ENCODE measurements at places on chromosomes 16 and 17. TPM values are rescaled to one million over a fixed set of nuclear protein-coding genes. Genes with fewer than 3 reads are reported as not detected.

Gene SLC12A3
- polyA plus RNA-seq: 0.01 TPM

Gene HSD17B2
- polyA plus RNA-seq: 3.1 TPM

Gene ABCA9
- polyA plus RNA-seq: 0.01 TPM

Gene C17orf50
- polyA plus RNA-seq: not detected

Gene SLC4A1
- polyA plus RNA-seq: 0.06 TPM

Gene KAT7
- polyA plus RNA-seq: 8.0 TPM

Gene ARHGAP23
- 6.1 TPM for polyA plus RNA-seq

Gene METTL2A
- polyA plus RNA-seq: 14.9 TPM

Gene CCDC92B
- 0.01 TPM for polyA plus RNA-seq

Gene PSME3
- 108 TPM for polyA plus RNA-seq

Gene CRYM
- 0.17 TPM for polyA plus RNA-seq

Gene KRT39
- polyA plus RNA-seq: 0.05 TPM

Gene TP53TG3F
- polyA plus RNA-seq: not detected

Gene PRSS36
- polyA plus RNA-seq: 0.95 TPM

Gene NME2
- polyA plus RNA-seq: 902 TPM

Gene NKD1
- 0.54 TPM for polyA plus RNA-seq

Gene ITGB4
- polyA plus RNA-seq: 1,039 TPM

Gene FASN
- polyA plus RNA-seq: 55.7 TPM

Gene GRIN2C
- not detected for polyA plus RNA-seq

Gene SLC5A11
- polyA plus RNA-seq: 0.07 TPM

Gene SOX8
- not detected for polyA plus RNA-seq

Gene KRTAP2-3
- 21.3 TPM for polyA plus RNA-seq

Gene PIRT
- polyA plus RNA-seq: not detected

Gene GPATCH8
- polyA plus RNA-seq: 15.1 TPM

Gene CACNG1
- polyA plus RNA-seq: not detected

Gene TLCD1
- polyA plus RNA-seq: 12.0 TPM

Gene MYL4
- not detected for polyA plus RNA-seq

Gene ARL5C
- not detected for polyA plus RNA-seq

Gene EIF4A3
- 125 TPM for polyA plus RNA-seq

Gene SLC6A4
- 0.01 TPM for polyA plus RNA-seq

Gene VAMP2
- polyA plus RNA-seq: 9.8 TPM

Gene RDM1
- 0.40 TPM for polyA plus RNA-seq

Gene RNF157
- polyA plus RNA-seq: not detected

Gene ACSM3
- polyA plus RNA-seq: 0.39 TPM

Gene CES1
- 0.11 TPM for polyA plus RNA-seq

Gene CACNG4
- 0.03 TPM for polyA plus RNA-seq

Gene OTOA
- not detected for polyA plus RNA-seq

Gene B4GALNT2
- 0.32 TPM for polyA plus RNA-seq

Measured in keratinocyte (primary cell).